Activated CD8-positive, alpha-beta memory T cell treated with anti-CD3 and anti-CD28 coated beads, Interleukin-2, amount 10 ng/mL, durations not matched to agents 7 days and 5 days (primary cell): ENCODE measurements at places on chromosomes 6 and 20.
A peak's percentile ranks its signal among the peaks of the same experiment; 100 is the strongest.

DNA sequence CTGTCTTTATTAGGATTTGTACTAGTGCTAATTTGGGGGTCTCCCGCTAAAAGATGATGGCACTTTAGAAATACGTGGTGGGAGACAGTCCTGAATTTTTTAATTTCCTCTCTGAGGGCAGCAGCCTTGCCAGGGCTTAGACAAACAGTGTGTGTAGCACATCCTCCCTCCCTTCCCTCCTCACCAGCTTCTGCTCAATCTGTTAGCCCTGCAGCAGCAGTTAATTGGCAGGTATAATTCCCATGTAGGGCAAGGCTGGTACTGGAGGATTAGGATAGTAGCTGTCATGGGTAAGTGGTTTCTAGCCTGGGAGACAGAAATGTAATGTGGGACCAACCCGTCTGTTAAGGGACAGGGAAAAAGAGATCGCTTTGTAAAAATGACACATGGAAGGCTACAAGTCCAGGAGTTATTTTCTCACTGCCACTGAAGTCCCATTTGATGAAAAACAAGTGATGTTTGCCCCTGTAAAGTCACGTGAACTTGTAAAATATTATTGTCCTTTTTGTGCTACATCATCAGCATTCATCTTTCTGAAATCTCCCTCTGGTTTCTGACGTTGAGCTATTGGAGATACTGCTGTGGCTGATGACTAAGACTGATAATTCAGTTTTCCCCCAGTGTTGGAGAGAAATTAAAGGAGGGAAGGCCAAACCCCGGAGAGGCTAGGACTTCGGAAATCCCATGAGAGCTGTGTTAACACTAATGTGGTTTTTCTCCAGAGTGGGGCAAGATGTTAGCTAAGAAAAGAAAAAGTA lies 40.6 kb downstream of the CTNNBL1 start:
- DNase-seq = no peak
- no peak overlapping the region for H3K4me3 ChIP-seq

DNA sequence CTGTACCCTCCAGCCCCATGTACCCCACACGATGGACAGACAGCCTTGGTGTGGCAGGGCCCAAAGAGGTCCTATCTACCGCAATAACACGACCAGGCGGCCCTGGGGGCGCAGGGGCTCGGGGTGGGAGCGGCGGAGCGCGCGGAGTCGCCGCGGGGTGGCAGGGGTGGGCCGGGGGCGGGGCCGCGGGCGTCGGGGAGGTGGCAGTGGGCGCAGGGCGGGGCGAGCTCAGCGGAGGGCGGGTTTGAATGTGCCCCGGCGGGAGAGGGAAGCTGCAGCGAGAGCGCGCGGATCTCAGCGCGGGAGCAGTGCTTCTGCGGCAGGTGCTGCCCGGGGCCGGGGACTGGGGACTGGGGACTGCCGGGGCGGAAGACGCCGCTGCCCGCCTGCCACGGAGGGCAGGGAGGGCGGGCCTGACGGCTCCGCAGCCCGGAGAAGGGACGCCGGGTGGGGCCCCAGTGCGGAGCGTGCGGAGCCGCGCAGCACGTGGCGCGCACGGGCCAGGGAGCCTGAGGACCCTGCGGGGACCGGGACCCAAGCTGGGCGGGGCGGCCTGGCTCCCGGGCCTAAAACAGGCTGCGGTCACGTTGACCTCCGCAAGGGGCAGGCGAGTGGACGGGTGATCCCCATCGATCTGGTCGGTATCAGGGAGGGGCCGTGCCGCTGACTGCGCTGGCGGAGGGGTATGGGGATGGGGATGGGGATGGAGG lies at the start of gene SLC29A1:
SLC29A1 (plus strand) TSS at position 277 of the 710 bp plus-strand sequence. CDS start 3,719 bp downstream, outside the sequence.
- H3K27me3 ChIP-seq = peaks cover 2% of the 10 kb centered on the region
- peaks cover 37% of the 10 kb centered on the region for H3K4me1 ChIP-seq
- peak within 1 kb of the TSS; percentile 71 for H3K27ac ChIP-seq
- peak; percentile 88 for DNase-seq
- no peaks in the 10 kb centered on the region for H3K36me3 ChIP-seq

- no peaks in the 10 kb centered on the region for H3K36me3 ChIP-seq
- no peak overlapping the region for H3K27ac ChIP-seq
- no peaks in the 10 kb centered on the region for H3K4me1 ChIP-seq
- H3K27me3 ChIP-seq = peaks cover 2% of the 10 kb centered on the region
Measured at GRCh38 chr6:8983202-8983688, 547.9 kb upstream of the SLC35B3 start.

DNA sequence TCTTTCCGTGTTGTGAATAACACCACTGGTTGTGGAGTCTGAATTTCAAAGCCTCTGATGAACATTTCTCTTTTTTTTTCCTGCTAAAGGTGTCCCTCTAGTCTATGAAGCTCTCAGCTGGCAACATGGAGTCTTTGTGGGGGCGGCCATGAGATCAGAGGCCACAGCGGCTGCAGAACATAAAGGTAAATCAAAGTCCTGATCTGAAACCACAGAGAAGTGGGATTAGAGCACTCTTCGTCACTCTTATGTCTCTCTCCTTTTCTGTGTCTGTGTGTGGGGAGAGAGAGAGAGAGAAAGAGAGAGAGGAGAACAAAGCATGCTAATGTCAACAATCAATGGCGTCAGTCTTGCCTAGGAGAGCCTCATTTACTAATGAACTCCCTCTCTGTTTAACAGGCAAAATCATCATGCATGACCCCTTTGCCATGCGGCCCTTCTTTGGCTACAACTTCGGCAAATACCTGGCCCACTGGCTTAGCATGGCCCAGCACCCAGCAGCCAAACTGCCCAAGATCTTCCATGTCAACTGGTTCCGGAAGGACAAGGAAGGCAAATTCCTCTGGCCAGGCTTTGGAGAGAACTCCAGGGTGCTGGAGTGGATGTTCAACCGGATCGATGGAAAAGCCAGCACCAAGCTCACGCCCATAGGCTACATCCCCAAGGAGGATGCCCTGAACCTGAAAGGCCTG lies 4.2 kb downstream of the PCK1 start:
- H3K4me1 ChIP-seq = no peaks in the 10 kb centered on the region
- no peaks in the 10 kb centered on the region for H3K36me3 ChIP-seq
- no peak overlapping the region for H3K4me3 ChIP-seq
- no peak for DNase-seq

DNA sequence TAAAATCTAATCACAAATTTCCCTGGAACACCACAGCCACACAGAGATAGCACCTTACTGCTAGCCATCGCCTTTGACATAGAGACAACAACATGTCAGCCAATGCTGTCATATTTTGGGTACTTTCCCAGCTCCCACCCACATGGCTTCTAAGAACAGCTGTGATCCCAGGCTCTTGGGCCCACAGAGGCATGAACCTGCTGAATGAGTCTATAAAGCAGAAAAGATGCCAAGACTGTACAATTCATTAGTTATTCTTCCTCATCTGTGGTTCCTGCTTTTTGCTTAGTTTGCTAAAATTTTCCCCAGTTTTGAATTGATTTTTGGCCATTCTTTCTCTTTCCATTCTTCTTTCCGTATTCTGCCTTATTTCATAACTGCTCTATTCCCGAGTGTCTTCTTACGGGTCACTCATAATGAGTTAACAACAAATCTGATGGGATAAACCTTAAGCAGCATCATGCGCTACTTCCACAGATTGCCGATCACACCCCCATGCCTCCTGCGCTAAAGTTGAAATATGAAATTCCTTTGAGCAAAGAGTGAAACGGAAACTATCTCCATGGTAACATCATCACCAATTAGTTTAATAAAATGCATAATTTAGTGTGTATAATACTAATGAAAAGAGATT lies 327.3 kb upstream of the HSF2 start:
- H3K4me3 ChIP-seq = no peak overlapping the region
- H3K27ac ChIP-seq = no peak overlapping the region
- no peaks in the 10 kb centered on the region for H3K36me3 ChIP-seq
- no peaks in the 10 kb centered on the region for H3K4me1 ChIP-seq
- H3K27me3 ChIP-seq = no peaks in the 10 kb centered on the region
